Left renal cortex interstitium (tissue), 4 donors: ENCODE measurements at places on chromosomes 16 and 17. TPM values are rescaled to one million over a fixed set of nuclear protein-coding genes. Genes with fewer than 3 reads are reported as not detected.

Gene KRTAP4-16
- polyA plus RNA-seq = not detected

Gene EPX
- polyA plus RNA-seq = 0.46 TPM

Gene ASPHD1
- polyA plus RNA-seq = 1.1 TPM

GRCh38 chr17:7857713-7858521, at the start of gene CYB5D1:
TSS of gene CYB5D1 (plus strand) at chr17:7858003. CDS start at chr17:7858135, 132 bp downstream.
- peak; percentile 93 for DNase-seq

- no peak for DNase-seq
Measured at GRCh38 chr16:87447323-87447722, 45.5 kb downstream of the ZCCHC14 start.

Gene ITGAX
- 0.30 TPM for polyA plus RNA-seq

DNA sequence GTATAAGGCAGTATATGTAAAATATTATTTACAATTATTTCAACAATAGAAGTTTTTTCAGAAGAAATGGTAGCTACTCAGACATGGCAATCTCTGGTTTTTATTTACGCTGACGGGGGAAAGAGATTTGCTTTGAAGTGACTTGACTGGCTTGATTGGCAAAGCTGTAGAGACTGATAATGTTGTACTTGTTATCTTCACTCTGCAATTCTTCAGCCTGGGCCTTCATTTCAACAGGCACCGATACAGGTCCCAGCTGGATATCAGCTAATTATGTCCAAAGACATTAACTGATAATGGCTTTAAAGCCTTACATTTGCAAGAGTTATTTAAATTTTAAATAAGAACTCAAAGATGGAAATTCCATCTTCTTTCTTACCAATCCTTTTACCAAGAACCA, 151.4 kb upstream of the HS3ST3A1 start:
- no peak for DNase-seq
